AG09309 (cell line): ENCODE measurements at places on chromosomes 12 and 14.

GRCh38 chr12:103698752-103699560 lies 111.9 kb downstream of the STAB2 start:
- no peak for DNase-seq

DNA sequence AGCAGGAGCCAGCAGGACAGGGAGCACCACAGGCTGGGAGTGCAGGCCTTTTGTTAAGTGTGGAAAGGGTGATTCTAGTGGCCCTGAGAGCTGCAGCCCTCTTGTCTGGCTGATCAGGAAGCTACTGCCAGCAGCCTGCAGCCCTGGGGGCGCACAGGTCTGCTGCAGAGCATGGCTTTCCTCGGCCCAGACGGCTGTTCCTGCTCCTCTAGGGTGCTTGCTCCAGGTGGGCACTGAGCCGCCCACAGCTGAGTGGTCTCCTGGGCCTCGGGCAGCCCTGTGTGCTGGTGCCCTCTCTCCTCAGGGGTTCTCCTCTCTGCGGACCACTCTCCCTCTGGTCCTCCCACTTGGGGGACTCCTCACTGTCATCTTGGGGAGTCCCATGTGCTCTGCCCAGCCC lies 18.9 kb downstream of the CCDC88C start:
- no peak for DNase-seq

GRCh38 chr14:51328064-51328771 lies 88.2 kb downstream of the TMX1 start:
- DNase-seq, result no peak

GRCh38 chr14:64755781-64756221 lies 51.6 kb downstream of the PLEKHG3 start:
- no peak for DNase-seq

GRCh38 chr14:99891900-99892299 lies 98.7 kb downstream of the EML1 start:
- no peak for DNase-seq

DNA sequence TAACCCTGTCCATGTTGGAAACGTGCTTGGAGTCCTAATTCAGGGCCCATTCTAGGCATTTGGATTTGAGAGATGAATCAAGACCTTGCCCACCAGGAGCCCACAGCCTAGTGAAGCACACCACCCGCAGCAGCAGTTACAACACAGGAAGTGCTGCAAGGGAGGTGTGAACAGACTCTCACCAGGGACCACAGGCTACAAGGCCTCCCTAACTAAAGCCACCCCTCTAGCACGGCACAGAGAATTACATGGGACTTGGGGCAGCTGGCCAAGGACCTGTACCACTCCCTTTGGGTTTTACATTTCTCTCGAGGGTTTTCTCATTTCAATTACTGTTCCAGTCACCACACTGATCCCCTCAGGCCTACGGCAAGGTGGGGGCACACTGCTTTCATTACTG lies 49.5 kb upstream of the FOXN3 start:
- DNase-seq, result no peak

- peak; percentile 57 for DNase-seq
Observed at GRCh38 chr14:29486132-29486531, 441.5 kb downstream of the PRKD1 start.

- DNase-seq, result no peak
Observed at GRCh38 chr12:52079576-52080402, at the start of gene SMIM41. Gene SMIM41 (plus strand): TSS chr12:52079704. CDS start chr12:52079780, 76 bp downstream.

- DNase-seq, result no peak
Observed at GRCh38 chr12:130559806-130560205, 156.3 kb downstream of the RIMBP2 start.

- no peak for DNase-seq
Observed at GRCh38 chr12:92898755-92899154, 30.3 kb downstream of the EEA1 start.

DNA sequence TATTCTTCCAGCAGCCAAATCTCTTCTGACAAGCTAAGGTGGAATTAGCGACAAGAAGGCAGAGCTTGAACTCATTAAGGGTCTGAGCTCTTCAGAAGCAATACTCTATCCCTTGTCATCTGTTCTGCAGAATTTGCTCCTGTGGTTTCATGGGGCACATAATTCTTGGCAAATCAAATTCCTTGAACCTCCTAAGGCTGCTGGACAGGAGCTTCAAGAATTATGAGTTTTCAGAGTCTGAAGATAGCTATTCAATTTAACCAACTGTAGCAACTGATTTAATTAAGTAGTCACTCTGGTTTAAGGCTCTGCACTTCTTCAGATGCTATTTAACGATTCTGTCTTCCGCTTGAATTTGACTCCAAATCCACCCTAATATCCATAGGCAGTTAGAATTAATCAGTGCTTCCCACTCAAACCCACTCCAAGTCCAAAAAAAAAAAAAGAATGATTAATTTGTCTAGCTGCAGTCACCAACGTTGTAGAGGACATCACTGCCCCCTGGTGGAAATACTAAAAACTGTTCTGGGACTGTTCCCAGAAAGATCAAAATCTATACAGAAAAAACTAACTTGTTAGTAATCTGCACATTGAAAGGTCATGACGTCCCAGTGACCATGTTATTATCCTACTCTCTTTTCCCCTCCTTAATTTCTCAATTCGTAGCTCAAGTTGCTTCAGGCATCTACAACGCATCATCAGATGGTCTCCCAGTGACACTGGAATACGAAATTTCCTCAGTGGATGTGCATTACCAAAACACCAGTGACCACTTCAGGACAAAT lies 169.9 kb downstream of the KIF21A start:
- peak; percentile 4 for DNase-seq

DNA sequence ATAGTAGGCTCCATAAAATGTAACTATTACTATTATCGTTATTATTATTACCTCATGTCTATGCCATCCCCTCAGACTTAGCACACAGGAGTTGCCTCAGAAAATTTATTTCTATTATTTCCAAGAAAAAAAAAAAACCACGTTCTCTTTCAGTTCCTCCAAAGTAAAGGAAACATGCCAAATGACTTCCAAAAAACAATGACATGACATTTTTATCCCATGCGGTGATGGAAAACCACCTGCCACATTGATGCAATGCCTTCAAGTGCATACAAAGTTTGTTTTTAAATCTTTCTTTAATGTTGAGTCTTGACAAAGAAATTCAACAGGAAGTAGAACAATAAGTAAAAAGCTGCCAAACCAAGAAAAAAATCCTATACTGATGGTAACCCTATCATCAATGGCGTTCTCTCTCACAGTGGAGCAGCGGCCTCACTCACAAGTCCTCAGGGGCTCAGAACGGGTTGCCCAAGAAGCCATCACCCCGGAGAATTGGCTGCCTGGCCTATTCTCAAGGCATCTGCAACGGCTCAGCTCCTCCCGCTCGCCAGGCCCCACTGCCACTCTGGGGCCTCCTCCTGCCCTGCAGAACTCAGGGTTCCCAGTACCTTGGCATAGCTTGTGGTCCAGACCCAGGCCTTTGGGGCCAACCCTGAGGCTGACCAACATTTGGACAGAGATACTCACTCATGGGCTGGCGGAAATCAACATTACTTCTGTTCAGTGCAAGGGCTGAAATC lies 51.9 kb downstream of the SERPINA3 start:
- no peak for DNase-seq

GRCh38 chr14:93007225-93007997 lies 84.5 kb downstream of the CHGA start:
- peak; percentile 35 for DNase-seq

GRCh38 chr12:59405992-59406391 lies 189.8 kb upstream of the SLC16A7 start:
- no peak for DNase-seq

- no peak for DNase-seq
Observed at GRCh38 chr14:53848854-53849253, 107.8 kb downstream of the BMP4 start.

DNA sequence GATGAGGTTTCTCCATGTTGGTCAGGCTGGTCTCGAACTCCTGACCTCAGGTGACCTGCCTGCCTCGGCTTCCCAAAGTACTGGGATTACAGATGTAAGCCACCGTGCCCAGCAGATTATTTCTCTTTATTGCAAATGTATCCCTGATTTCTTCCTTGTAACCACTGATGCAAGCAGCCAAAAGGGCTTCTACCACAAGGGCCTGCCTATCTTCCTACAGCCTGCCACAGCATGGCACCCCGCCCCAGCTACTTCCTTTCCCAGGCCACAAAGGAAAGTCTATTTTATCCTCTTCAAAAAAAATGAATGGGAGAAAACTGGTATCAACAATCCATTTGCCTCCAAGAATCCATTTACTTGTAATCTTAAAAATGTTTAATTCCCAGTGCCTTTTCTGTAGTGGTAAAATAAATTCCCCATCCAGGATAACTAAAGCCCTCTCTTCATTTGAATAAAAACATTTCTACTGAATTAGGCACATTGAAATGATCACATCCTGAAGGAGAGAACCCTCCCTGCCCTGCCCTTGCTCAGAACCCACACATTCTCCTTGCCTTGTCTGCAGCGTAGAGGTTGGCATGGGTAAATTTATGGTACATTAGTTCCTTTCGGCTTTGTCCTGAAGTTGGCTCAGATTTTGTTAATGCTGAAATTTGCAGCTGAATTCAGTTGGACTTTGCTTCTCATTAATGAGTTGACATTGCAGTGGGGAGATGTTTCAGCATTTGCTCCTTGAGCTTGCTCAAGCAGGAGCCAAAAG lies 19.2 kb downstream of the GPHB5 start:
- DNase-seq, result no peak

GRCh38 chr12:129467289-129467688 lies 436.5 kb downstream of the TMEM132D start:
- no peak for DNase-seq

DNA sequence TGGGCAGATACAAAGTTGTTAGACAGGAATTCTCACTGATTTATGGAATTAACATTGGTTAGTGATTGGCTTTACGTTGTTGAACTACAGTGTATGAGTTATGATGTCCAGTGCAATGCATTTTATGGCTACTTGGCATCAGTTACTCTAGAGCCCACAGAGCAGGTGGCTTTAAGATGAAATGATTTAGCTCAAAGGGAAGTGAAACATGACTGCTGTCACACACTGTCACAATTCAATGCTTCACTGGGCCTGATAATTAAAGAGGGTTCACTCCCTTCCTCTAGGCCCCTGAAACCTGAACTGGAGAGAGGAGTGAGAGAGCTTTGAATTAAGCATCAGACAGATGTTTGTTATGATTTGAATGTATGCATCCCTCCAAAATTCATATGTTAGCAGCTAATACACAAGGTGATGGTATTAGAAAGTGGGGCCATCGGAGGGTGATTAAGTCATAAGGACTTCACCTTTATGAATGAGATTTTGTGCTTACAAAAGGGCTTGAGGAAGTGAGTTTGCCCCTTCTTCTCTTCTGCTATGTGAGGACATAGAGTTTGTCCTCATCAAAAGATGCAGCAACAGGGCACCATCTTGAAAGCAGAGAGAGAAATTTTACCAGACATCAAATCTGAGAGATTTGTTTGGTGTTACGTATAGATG lies 175.8 kb upstream of the GRIN2B start:
- DNase-seq, result no peak

DNA sequence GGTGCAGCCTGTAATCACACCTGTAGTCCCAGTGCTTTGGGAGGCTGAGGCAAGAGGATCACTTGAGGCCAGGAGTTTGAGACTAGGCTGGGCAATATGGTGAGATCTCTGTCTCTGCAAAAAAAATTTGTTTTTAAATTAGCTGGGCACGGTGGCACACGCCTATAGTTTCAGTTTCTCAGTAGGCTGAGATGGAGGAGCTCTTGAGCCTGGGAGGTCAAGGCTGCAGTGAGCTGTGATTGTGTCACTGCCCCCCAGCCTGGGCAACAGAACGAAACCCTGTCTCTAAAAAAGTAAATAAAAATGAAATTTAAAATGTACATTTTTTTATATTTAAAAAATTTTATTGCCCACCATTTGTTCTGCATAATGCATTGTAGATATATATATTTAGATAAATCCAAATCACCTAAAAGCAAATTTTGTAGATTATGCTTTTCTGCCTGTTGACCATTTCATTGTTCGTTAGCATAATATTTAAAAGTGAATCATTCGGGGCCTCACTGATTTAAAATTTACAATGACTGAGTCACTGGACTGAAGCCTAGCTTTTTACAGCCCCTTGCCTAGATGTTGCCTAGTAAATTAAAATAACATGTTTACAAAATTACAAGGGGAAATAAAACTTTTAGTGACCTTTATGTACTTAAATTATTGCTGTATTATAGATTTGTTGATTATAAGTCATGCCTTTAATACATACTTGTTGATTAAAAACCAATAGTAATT lies 87.9 kb downstream of the USP15 start:
- peak; percentile 17 for DNase-seq

DNA sequence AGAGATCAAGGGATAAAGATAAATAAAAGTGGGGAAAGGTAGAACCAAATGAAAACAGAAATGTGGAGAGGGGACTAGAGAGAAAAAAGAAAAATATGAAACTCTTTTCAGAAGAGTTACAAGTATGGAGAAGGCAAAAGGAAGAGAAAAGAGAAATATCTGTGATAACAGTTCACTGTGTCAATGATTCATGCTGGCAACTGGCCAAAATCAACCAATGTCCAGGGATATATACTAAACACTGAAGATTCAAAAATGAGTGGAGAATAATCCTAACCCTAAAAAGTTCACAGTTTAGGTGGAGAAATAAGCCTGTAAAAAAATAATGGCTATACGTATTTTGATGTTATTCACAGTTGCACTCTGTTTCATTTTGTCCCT lies 372.3 kb upstream of the KITLG start:
- DNase-seq, result no peak
